B cell (primary cell): ENCODE measurements at places on chromosomes 13 and 19. TPM values are rescaled to one million over a fixed set of nuclear protein-coding genes. Genes with fewer than 3 reads are reported as not detected.
A peak's percentile ranks its signal among the peaks of the same experiment; 100 is the strongest.

Gene ZNF582
- 10.0 and 10.1 TPM in 2 replicates for total RNA-seq

Gene COL5A3
- not detected in 2 replicates for total RNA-seq

Gene ARRDC5
- 10.2 and 13.0 TPM in 2 replicates for total RNA-seq

Gene VSTM2B
- total RNA-seq = not detected in 2 replicates

Gene ZNF709
- total RNA-seq = 8.4 and 9.3 TPM in 2 replicates

Gene PEG3
- total RNA-seq = not detected in 2 replicates

Gene HCN2
- 0.57 and 0.61 TPM in 2 replicates for total RNA-seq

Gene TFPT
- total RNA-seq = 10.4 and 12.7 TPM in 2 replicates

Gene MADCAM1
- 1.9 and 2.5 TPM in 2 replicates for total RNA-seq

Gene PSG5
- not detected in 2 replicates for total RNA-seq

Gene TGFB1
- total RNA-seq = 120 TPM in 2 replicates

Gene MAB21L1
- not detected in 2 replicates for total RNA-seq

Gene ZNF222
- total RNA-seq = 7.5 and 9.1 TPM in 2 replicates

DNA sequence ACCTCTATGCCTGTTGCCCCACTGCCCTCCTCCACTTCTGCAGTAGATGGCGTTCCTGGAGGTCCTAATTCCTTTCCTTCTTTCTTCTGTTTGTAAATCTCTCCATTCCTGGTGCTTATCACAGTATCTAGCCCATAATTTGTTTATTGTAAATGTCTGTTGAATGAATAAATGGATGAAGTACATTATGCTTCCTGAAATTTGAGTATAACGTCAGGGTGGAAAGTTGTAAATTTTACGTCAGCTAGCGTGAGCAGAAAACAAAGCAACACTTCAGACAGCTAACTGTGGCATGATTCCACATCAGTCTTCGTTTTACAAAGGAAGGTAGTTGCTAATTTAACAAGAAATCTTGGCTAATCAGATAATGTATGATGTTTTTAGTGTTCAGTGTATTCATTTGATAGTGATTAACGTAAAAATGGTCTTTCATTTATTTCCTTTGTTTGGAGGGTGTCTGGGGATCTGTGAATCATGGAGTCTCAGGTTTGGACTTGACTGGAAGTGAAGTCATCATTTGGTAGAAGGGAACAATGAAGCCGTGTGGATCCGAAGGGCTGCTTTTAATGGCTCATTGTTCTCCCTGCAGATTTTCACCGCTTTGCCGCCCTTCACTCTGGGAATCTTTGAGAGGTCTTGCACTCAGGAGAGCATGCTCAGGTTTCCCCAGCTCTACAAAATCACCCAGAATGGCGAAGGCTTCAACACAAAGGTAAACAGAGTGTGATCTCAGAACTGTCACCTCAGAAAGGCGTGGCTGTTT, 215.1 kb downstream of the SHISA2 start:
- DNase-seq = no peak

DNA sequence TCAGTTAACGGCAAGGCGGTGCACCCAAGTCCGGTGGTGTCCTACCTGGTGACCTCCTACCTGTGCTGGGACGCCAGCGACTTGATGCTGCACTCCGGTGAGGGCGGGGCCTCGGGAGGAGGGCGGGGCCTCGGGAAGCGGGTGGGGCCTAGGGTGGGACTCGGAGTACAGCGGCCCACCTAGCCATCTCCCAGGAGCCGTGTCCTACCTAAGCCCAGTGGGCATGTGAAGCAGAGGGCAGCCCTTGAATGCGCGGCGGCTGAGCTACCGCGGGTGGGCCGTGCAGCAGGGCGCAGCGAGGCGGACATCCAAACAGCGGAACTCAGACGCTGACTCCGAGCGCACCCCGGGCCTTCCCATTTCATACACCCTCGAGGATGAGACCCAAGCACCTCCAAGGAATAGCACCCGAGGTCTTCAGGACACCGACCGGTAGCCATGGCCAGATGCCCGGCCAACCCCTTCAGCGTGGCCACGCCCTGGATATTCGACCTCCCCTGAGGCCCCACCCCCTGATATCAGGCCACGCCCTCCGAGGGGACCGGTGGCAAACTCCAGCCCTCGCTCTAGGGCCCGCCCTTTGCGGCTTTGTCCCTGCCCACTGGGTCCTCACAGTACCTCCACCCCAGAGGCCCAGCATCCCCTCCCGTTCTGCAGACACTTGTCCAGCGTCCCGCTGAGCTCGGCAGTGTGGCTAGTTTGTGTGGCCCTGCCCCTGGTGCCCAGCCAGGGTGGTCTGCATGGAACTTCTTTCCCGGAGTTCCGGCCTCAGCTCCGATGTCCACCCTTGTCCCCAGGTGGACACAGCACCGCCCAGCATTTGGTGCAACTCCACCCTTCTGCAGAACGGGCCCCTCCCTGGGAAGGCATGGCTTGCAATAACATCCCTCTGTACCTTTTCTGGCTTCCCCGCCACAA, 5.4 kb downstream of the KLK1 start:
- peak; percentile 77 for DNase-seq

DNA sequence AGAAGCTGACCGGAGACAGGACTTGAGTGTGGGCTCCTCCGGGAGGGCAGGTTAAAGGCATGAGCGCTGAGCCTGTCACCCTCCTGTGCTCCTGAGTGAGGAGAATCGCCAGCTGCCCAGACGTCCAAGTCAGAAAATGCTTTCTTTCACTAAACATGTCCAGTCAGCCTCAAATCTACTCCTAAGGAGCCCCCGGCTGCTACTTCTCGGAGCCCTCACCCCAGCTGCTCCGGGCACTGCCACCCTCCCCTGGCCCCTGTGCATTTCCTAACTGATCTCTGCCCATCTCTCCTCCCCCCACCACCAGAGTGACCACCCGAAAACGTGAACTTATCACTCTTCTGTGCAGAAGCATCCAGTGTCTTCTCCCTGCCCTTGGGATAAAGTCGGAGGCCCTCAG, 277.5 kb upstream of the SOX1 start:
- no peak for DNase-seq

DNA sequence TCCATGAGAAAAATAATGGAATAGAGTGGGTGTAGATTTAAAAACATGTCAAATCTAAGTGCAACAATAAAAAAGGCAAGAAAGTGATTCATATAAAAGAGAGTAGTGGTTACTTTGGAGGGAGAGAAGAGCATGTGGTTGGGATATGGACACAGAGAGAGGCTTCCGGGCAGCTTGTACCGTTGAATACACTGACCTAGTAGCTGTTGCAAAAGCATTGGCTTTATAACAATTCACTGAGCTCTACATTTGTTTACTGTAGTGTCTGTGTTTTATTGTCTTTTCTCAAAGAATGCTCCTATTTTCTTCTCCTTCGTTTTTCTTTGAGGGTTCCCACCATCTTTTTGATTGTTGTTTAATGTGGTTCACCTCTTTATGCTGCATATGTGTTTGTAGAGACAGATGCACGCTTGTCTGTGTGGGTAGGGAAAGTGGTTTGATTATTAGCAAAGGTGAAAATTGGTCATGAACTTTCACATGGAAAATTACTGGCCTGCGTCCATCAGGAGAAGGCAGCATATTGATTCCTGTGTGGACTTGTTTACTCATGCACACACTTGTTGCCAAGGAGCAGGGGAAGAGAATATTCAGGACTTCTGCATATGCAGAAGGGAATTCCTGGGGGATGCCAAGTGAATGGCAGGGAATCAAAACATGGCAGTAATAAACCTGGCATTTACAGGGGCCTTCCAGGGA, 29.9 kb upstream of the IRS2 start:
- no peak for DNase-seq

GRCh38 chr19:8137425-8137824, 12.0 kb downstream of the FBN3 start:
- DNase-seq = no peak

GRCh38 chr13:72782717-72783116, 784 bp downstream of the PIBF1 start:
- DNase-seq = peak; percentile 26

- DNase-seq = no peak
These were observed 184.7 kb downstream of the PCCA start for GRCh38 chr13:100273552-100273951.

DNA sequence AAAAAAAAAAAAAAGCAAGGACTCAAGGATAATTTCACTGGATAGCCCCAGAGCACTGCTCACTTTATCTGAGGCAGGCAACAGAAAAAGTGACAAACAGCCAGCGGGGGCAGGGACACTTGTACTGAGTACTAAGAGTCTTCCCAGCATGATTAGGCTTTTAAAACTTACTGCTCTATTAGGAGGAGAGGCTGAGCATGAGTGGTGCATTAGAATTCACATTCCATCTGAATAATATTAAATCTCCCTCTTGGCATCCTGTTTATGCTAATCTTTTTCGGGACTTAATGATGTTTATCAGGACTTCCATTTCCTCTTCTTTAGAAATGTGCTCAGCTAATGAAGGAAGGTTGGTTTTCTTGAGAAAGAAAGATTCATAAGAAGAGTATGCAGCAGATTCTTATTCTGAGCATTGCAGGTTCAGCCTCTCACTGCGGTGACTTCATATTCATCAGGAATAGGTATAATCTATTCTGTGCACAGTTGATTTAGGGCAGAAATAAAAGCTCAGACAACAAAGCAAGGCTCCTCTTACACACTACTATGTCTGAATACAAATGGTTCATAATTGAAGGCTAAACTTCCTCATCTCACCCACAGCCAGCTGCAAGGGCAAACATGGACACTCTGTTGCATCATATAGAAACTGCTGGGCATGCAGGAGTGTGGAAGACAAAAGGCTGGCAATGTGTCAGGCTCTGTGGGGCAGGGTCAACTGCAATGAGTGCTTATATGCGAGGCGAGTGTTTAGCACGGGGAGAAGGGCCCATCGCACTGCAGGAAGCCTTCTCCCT, 107.0 kb downstream of the KL start:
- DNase-seq = no peak

GRCh38 chr13:26629260-26629825, 71.9 kb downstream of the WASF3 start:
- DNase-seq = no peak

DNA sequence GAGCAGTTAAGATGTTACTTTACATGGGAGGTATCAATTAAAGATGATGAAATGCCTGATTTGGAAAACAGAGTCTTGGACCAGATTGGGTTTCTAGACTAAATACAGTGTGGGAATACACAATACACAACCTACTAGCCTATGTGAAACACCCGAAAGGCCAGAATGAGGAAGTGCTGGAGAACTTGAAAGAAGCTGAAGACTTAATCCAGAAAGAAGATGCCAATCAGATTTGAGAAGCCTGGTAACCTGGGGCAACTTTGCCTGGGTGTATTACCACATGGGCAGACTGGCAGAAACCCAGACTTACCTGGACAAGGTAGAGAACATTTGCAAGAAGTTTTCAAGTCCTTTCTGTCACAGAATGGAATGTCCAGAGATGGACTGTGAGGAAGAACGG, 43.2 kb downstream of the N4BP2L1 start:
- DNase-seq = no peak

GRCh38 chr19:21638776-21639175, 128.6 kb downstream of the ZNF100 start:
- DNase-seq = no peak

GRCh38 chr13:81722456-81722855, 1381.5 kb upstream of the SPRY2 start:
- DNase-seq = no peak

DNA sequence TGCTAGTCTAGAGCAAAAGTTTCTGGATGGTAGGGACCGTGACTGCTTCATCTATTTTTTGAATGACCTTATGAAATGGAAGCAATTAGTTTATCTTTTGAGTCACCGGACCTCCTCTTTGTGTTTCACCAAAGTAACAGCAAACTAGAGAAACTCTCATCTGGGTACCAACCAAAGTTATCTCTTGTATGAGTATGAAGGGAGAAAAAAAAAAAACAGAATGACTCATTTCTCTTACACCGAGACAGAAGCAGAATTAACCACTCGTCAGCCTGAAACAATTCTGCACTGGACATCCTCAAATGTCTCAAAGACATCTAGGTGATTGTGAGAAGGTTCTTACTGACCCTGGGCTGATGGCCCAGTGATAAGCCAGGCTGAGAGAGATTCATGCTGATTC, 18.3 kb downstream of the ZNF100 start:
- no peak for DNase-seq

- no peak for DNase-seq
These were observed 650.8 kb upstream of the PCDH9 start for GRCh38 chr13:67880916-67881315.

DNA sequence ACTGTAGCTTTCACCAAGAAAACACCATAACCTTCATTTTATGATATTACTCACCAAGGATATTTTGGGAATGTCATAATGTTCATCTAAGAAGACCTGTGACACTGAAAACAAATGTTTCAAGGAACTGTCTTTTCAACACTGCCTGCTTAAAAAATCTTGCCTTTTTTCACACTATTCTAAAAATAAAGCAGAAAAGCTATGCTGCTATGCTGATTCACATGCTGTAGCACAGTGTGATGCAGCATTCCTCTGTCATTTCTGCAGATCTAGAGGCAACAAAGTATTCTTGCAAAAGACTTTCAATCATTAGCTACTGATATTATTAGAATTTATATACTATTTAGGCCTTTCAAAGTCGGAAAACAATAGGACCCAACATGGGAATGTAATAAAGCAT, 525.7 kb downstream of the UQCRFS1 start:
- no peak for DNase-seq

- DNase-seq = no peak
These were observed 9.4 kb upstream of the NUP62 start for GRCh38 chr19:49938662-49939061.

GRCh38 chr13:106609116-106609515, 41.2 kb upstream of the ARGLU1 start:
- no peak for DNase-seq

DNA sequence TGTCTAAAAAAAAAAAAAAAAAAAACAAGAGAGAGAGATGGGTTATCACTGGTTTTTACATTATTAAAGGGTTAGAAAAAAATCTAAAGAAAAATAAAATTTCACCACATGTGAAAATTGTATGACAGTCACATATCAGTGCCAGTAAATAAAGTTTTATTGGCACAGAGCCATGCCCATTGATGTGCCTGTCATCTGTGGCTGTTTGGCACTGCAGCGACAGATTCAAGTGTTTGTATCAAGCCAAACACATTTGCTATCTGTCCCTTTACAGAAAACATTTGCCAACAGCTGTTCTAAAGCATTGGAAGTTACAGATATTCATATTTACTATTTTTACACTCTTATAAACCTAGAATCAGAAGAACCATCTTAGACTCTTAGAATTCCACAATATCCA, 16.3 kb downstream of the FCHO1 start:
- DNase-seq = no peak

DNA sequence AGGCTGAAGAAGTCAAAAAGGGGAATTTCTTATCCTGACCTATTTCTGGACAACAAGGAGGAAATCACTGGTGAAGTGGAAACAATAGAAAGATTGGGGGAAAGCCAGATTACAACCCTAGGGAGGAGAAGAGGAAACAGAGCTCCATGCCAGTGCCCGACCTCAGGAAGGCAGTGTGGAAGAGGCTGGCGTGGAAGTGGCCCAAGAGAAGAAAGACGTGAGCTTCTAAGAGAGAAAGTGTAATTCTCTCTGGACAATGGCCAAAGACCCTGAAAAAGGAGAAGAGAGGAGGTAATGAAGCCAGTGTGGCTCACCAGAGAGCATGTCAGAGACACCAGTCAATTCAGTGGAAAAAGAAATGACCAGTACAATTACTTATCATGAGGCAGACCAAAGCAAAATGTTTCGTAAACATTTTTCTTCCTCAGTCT, 52.6 kb upstream of the URAD start:
- no peak for DNase-seq
